ENCODE measurements at places on chromosomes 11 and 22.

DNA sequence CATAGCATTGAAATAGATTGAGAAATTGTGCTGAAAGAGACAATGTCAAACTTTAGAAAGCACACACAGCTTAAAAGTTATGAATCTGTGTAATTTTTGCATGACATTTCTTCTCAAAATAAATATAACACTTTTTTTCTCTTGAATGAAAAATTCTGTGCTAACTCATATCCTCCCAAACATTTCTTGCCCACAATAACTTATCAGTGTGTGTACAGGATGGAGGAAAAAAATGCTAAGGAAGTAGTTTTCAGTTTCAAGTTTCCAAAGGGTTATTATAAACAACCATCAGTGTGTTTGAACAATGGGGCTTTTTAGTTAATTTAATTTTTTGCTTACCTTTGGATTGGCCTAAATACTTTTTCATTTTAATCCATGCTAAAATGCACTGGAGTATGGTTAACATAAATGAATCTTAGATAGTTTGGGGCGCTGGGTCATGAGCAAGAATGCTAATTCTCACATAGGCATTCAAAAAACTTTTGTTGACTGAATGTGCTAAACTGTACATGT is 82.9 kb upstream of the ARHGAP20 start:
- no peak for DNase-seq

- DNase-seq = no peak
Observed at GRCh38 chr11:57403802-57404147, 13.3 kb upstream of the PRG2 start.

DNA sequence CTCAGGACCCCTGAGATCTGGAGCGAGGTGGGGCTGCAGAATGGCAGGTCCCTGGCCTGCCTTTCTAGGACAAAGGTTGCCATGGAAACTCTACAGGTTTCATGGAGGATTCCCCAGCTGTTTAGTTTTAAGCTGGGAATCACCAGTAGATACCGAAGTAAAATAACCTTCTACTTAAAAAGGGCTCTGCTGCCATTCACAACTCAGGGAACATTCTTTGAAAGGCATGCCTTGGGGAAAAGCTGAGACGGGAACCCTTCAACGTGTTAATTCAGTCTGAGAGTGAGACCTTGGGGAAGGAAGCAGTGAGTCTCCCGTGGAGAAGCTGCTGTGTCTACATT is 493.3 kb downstream of the BRD1 start:
- no peak for DNase-seq

DNA sequence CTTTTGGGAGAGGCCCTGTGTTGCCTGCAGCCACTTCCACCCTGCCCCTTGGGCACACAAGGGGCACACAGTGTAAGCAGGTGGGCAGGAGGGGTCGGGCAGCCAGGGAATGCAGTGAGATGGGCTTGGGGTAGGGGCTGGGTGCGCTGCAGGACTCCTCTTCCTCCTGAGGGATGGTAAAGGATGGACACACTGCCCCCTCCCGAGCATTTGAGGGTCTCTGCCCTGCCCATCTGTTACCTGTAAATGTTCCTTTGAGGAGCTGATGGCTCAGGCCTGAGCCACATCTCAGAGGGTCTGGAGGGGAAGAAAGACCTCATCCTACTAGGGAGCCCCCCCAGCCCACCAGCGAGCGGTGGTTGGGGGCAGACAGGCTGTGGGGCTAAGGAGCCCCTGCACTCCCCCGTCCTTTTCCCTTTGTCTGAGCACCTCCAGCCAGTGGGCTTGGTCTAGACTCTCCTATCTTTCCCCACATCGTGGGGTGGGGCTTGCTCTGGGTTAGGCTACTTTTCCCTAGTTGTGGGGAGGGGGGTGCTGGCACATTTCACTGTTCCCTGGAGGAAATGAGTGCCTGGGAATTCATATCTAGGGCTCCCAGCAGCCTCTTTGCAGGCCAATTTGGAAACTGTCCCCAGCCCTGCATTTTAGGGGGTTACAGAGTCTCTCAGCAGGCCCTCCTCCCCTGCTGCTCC is 1.7 kb upstream of the TSSC4 start:
- no peak for DNase-seq

DNA sequence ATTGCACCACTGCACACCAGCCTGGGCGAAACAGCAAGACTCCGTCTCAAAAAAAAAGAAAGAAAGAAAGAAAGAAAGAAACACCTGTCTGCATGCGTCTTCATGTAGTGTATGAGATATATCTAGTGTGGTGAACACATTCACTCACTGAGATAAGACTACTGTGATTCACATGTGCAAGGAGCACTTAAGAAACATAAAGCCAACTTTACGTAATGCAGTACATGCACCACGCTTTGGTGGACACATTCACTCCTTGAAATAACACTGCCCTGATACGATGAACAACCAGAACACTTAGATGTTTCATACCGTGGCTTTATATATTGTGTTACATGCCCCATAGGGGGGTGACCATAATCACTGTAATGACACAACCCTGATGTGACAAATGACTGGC is 96.0 kb downstream of the MICAL3 start:
- DNase-seq = no peak

DNA sequence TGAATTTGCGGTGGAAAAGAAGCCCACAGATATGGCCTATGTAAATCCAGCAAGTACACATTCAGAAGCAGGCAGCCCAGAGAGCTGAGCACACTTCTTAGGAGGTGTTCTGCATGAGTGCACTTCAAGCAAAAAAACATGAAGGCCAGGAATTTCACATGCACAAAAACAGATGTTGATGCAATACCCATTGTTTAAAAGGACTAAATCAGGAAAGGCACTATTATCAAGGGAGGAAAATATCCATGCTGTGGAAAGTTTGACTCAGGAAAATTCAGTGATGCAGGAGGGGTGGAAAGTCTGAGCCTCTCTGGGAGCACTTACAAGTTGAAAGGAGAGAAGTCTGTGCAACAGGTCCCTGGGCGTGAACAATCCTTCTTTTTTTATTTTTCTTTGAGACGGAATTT is 15.8 kb upstream of the CARS1 start:
- DNase-seq = no peak

GRCh38 chr11:134429106-134429505 is 17.1 kb upstream of the B3GAT1 start:
- DNase-seq = no peak

- DNase-seq = no peak
Observed at GRCh38 chr11:10478066-10478465, 23.0 kb downstream of the AMPD3 start.

- no peak for DNase-seq
Observed at GRCh38 chr11:32821517-32821916, 8.2 kb upstream of the PRRG4 start.

DNA sequence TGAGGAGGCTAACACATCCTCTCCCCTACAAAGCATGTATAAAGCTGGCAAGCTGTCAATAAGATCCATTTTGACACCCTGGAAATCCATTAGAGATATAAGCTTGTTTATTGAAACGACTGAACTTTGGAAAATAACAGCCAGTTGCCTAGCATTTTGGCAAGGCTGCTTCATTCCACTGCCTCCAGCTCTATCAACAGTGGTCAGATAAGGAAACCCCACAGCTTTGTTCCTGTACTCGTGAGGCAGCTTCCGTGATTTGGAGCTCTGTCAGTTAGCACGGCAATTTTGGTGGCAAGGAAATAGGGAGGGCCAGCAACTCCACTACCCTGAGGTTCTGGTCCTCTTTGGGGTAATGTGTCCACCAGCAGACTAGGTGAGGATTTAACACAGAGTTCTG is 2.0 kb upstream of the OR51S1 start:
- no peak for DNase-seq

GRCh38 chr11:532527-532985 is 2.8 kb downstream of the HRAS start:
- no peak for DNase-seq

- DNase-seq = no peak
Observed at GRCh38 chr11:87307101-87307500, 269.4 kb downstream of the TMEM135 start.
